Activated T-cell treated with anti-CD3 and anti-CD28 coated beads, Interleukin-2, amount 50 U/mL, for 24 hours (primary cell): ENCODE measurements at places on chromosomes 2 and 18.

DNA sequence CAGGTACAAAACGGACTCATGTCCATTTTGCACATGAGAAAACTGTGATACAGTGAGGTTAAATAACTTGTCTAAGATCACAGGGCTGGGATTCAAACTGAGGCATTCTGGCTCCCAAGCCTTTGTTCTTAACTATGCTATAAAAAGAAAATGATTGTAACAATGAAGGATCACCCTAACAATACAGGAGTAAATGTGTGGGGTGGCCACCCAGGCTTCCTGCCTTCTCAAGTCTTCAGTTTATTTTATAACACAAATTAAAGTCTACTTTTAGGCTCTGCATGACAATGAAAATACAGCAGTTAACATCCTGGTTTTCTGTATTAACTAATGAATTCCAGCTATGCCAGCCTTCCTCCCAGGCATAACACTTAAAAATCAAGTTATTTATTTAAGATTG lies 7.6 kb downstream of the WDFY1 start:
- H3K27ac ChIP-seq, result peak overlapping the region; percentile 40
- H3K4me3 ChIP-seq, result no peak overlapping the region
- no peak for DNase-seq
- peaks cover 78% of the 10 kb centered on the region for H3K4me1 ChIP-seq
- peaks cover 32% of the 10 kb centered on the region for H3K36me3 ChIP-seq
- no peaks in the 10 kb centered on the region for H3K27me3 ChIP-seq

- no peaks in the 10 kb centered on the region for H3K36me3 ChIP-seq
- no peaks in the 10 kb centered on the region for H3K4me1 ChIP-seq
- H3K27ac ChIP-seq, result no peak overlapping the region
- no peaks in the 10 kb centered on the region for H3K27me3 ChIP-seq
- H3K4me3 ChIP-seq, result no peak overlapping the region
Measured at GRCh38 chr18:68738564-68738963, 23.7 kb upstream of the TMX3 start.

DNA sequence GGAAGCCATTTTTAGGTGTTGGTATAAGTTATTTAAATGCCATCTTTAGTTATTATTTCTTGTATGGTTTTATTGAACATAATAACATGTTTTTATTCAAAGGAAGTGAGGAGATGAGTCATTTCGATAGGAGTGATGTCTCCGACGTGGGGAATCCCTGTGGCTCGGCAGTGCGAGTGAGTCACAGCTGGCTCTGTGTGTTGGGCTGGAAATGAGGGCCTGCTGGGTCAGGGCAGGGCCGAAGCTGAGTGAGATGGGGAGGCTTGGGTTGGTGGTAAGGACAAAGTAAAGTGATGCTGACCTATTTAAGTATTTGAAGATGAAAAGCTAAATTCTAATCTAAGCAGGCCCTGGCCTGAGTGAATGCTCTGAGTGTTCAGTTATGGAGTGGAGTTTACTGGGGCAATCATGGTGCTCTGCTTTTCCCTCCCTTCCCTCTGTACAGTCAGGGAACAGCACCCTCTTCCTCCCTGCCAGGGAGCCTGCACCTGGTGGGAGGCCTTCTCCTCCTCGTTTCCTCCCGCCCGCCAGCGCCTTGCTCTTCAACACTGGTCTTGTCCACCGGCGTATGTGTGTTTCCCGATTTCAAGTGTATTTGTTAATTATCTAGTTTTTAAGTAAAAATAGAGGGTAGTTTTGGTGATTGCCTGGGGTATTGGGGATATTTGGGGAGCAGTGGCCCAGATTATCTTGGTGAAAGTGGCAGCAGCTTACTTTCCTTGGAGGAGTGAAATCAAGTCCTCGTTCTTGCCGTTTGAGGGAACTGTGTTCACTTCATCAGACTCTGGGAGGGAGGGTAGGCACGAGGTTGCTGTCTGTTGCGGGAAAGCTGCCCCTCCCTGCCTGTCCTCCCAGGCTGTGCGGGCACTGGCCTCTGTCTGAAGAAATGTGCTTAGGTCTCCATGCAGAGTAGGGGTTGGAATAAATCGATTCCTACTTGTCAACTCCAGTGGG lies 157.0 kb downstream of the LDLRAD4 start:
- no peaks in the 10 kb centered on the region for H3K36me3 ChIP-seq
- H3K27ac ChIP-seq, result peak overlapping the region; percentile 98
- peak overlapping the region; percentile 75 for H3K4me3 ChIP-seq
- peaks cover 91% of the 10 kb centered on the region for H3K4me1 ChIP-seq
- no peaks in the 10 kb centered on the region for H3K27me3 ChIP-seq
- DNase-seq, result peak; percentile 80

- H3K27me3 ChIP-seq, result no peaks in the 10 kb centered on the region
- no peak for DNase-seq
- no peaks in the 10 kb centered on the region for H3K4me1 ChIP-seq
- no peak overlapping the region for H3K27ac ChIP-seq
- no peak overlapping the region for H3K4me3 ChIP-seq
Measured at GRCh38 chr2:141497272-141497671, 633.5 kb downstream of the LRP1B start.

DNA sequence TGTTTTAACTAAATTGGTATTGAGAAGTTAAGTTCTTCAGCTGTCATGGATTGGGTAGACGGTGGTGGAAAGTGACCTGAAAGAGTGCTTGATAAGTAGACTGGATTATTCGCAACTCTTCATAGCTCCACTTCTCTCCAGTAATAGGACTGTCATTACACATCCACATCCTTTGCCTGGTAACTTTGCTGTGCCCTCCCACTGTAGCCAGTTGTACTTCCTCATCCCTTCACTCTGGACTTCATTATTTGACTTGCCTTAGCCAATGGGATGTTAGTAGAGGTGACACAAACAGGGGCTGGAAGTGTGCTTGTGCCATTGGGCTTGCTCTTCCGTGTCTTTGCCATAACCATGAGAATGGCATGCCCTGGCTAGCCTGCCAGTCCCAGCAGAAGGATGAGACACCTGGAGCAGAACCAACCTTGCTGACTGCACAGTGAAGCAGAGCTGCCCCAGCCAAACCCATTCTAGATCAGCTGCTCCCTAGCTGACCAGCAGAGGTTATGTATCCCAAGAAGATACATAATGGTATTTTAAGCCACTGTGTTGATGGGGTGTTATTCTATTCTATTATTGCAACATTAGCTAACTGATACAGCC lies 16.9 kb downstream of the QPCT start:
- H3K4me3 ChIP-seq, result no peak overlapping the region
- no peak overlapping the region for H3K27ac ChIP-seq
- peaks cover 51% of the 10 kb centered on the region for H3K27me3 ChIP-seq

DNA sequence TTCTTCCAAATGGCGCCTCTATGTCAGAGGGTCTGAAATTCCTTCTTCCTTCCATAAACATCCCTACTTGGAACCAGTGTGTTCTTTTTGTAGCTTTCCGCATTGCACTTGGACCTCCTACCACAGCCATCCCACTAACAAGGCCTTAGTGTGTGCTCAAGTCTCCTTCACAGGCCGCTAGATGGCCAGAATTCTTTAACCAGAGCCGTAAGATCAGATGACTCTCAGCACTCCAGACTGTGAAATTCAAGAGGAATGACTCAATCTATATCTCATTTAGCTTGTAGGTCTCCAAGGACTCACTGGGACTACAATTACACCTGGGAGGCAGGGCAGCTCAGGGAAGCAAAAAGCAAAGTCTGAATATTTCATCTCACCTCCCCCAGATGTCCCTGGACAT lies 298.9 kb downstream of the EIPR1 start:
- no peak for DNase-seq
- H3K4me1 ChIP-seq, result no peaks in the 10 kb centered on the region
- H3K27me3 ChIP-seq, result peaks cover 29% of the 10 kb centered on the region
- no peak overlapping the region for H3K4me3 ChIP-seq
- no peaks in the 10 kb centered on the region for H3K36me3 ChIP-seq

DNA sequence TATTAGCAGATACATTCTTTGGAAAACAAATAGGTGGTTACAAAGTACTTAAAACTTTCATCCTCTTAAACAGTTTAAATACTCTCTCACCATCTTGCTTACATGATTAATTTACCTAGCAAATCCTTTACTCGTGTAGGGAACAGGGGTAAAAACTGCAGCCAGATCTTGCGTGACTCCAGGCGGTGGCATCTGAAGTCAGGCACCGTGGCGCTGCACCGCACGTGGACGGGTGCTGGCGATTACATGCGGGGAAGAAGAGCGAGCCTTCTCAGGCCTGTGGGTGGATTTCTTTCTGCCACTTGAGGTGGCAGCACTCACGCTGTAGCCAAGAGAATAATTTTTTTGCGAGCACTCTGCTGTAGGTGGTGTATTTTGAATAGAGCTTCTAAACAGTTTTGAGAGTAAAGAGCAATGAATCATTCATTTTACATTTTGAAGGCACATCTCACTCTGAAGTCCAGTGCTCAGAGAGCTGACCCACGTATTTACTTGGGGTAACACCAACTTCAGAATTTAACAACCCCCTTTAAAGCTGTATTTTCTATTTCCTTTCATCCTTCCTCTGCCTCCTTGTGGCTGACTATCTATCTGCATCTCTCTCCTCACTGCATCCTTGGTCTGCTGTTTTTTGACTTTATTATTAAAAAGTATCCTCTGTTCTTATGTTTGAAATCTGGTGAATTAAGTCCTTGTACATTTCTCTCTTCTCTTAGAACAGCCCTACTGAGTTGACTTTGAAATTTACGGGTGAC lies 68.9 kb downstream of the EPAS1 start:
- DNase-seq, result no peak
- no peak overlapping the region for H3K27ac ChIP-seq
- H3K36me3 ChIP-seq, result no peaks in the 10 kb centered on the region
- no peak overlapping the region for H3K4me3 ChIP-seq
- H3K4me1 ChIP-seq, result peaks cover 31% of the 10 kb centered on the region

DNA sequence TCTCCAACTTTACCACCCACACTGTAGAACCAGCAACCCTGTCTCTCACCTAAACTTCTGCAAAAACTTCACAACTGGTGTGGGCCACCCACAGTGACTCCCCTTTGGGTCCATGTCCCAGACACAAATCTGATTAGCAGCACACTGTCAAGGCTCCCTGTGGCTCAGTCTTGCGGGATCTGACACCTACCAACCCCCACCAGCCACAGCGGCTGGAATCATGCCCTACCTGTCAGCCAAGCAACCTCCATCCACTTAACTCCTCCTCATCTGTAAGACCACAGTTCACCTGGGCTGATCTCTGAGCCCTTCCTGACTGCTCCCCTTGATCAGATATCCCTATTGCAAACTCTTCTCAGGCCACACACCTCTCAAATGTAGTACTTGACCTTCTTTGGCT lies 14.6 kb downstream of the TCF4 start:
- H3K27ac ChIP-seq, result no peak overlapping the region
- no peaks in the 10 kb centered on the region for H3K27me3 ChIP-seq
- H3K4me1 ChIP-seq, result no peaks in the 10 kb centered on the region
- no peaks in the 10 kb centered on the region for H3K36me3 ChIP-seq

DNA sequence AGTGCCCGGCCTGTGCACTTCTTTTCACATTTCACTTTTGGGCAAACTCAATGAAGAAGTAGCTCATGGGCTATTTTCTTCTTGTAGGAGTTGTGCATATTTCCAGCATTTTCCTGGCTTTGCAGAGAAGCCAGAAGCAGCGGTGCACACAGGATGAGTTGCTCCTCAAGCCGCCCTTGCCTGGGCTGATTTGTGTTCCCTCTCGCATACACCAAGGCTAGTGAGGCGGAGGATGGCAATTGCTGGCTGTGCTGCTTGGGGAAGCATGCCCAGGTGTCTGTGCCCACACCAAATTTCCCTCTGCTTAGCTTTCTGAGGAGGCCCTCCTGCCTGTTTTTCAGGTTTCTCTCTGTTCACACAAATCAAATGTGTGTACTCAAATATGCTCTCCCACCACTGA lies 85.4 kb upstream of the TMEM200C start:
- no peak for DNase-seq
- H3K27ac ChIP-seq, result no peak overlapping the region

DNA sequence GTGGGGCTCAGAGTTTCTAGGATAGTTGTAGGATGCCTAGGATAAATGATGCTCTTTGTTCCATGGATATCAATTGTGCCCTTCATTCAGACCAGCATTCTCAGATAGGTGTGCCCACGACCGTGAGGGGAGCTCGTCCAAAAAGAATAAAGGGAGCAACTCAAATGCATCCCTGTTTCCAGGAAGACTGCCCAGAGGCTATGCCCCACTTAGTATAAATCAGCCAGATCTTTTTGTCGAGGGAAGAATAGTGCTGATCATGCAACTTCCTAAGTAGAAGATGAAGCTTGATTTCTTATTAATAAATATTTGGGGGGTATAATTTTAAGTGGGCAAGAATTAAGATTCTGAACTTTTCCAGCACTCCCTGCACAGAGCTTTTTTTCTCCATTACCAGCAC lies 450.2 kb downstream of the ARHGAP15 start:
- peaks cover 57% of the 10 kb centered on the region for H3K36me3 ChIP-seq
- no peak overlapping the region for H3K4me3 ChIP-seq
- DNase-seq, result no peak
- no peaks in the 10 kb centered on the region for H3K27me3 ChIP-seq
- no peak overlapping the region for H3K27ac ChIP-seq
- H3K4me1 ChIP-seq, result peaks cover 53% of the 10 kb centered on the region

GRCh38 chr2:3595985-3596384 lies 1.1 kb downstream of the COLEC11 start:
- H3K4me1 ChIP-seq, result peaks cover 19% of the 10 kb centered on the region
- H3K27me3 ChIP-seq, result peaks cover 3% of the 10 kb centered on the region
- no peak overlapping the region for H3K27ac ChIP-seq
- peaks cover 5% of the 10 kb centered on the region for H3K36me3 ChIP-seq
- DNase-seq, result no peak

DNA sequence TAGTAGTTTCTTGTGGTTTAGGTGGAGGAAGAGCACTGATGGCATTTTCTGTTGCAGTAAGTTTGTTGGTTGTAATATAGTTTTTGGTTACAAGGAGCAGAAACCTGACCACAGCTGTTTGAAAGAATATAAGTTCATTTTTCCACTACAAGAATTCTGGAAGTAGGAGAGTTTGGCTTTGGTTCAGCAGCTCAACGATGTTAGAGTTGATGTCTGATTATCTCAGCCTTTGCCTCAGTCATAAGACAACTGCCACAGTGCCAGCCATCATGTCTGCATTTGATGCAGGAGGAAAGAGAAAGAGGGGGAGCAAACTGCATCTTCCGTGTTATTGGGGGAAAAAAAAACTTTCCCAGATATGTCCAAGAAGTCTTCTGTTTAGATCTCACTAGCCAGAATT lies 119.1 kb downstream of the LYPD1 start:
- H3K4me3 ChIP-seq, result no peak overlapping the region
- no peak overlapping the region for H3K27ac ChIP-seq
- H3K27me3 ChIP-seq, result no peaks in the 10 kb centered on the region
- no peaks in the 10 kb centered on the region for H3K4me1 ChIP-seq
- H3K36me3 ChIP-seq, result no peaks in the 10 kb centered on the region
- no peak for DNase-seq

DNA sequence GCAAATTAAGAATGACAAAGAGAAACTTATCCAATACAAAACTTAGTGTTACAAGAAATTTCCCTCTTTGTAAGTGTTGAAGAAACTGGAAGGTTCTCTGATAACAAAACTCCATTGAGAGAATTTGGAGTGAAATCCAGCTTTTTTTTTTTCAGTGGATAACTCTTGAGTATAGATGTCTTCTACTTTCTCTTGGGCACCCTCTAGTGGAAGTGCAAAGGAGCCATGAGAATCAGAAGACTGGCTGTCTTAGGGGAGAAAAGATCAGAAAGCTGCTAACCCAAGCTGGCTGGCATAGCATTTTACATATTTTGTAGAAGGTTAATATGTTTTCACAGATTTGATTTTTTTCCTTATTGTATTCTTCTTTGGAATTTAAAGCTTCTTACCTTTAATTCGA lies 138.8 kb upstream of the SATB2 start:
- DNase-seq, result no peak
- H3K27ac ChIP-seq, result no peak overlapping the region
- no peaks in the 10 kb centered on the region for H3K36me3 ChIP-seq
- no peak overlapping the region for H3K4me3 ChIP-seq

GRCh38 chr2:141523199-141523598 lies 607.6 kb downstream of the LRP1B start:
- no peaks in the 10 kb centered on the region for H3K36me3 ChIP-seq
- H3K27ac ChIP-seq, result no peak overlapping the region
- H3K4me3 ChIP-seq, result no peak overlapping the region
- no peaks in the 10 kb centered on the region for H3K4me1 ChIP-seq
- no peaks in the 10 kb centered on the region for H3K27me3 ChIP-seq
